ENCODE measurements at places on chromosomes 13 and 19.

DNA sequence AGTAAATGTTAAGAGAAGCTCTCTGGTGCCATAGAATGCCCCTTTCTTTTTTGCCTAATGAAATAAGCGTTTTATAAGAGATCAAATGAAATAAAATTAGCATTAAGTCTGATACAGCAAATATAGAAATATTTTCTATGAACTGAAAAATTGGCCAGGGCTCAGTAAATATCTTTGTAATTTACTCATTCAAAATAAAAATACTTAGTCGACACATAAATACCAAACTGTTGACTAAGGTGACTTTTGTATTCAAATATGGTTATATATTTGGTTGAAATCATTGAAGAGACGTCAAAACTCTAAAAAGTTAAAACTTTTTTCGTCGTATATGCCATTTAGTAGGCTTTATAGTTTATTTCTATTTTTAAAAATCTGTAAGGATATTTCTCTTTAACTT is 25.6 kb downstream of the IPO5 start:
- no peak for DNase-seq

GRCh38 chr13:68050761-68051160 is 820.6 kb upstream of the PCDH9 start:
- no peak for DNase-seq

GRCh38 chr13:93539914-93540313 is 313.3 kb downstream of the GPC6 start:
- DNase-seq = no peak

GRCh38 chr19:11096210-11096841 is 7.1 kb downstream of the LDLR start:
- no peak for DNase-seq

DNA sequence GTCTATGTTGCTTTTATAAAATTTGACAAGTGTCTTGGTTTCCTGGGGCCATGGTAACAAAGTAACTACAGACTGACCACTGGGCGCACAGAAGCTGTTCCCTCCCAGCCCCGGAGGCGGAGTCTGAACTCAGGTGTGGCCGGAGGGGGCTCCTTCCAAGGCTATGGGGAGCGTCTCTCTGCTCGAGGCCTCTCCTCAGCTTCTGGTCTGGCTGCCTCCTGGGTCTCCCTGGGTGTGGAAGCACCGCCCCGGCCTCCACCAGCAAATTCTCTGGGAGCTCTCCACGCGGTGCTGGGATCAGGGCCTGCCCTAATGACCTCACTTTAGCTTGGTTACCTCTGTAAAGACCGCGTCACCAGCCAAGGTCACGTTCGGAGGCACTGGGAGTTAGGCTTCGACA is 45.7 kb upstream of the F7 start:
- no peak for DNase-seq

Data from GDM1 (cell line).